Activated T-helper 2 cell treated with anti-CD3 and anti-CD28 coated beads, Interferon-gamma antibody, Interleukin-2, Interleukin-4, amounts not matched to agents 10 μg/mL and 5 μg/mL and 100 μg/mL, durations not matched to agents 14 hours and 24 hours and 36 hours (primary cell): ENCODE measurements at places on chromosomes 1 and 21. TPM values are rescaled to one million over a fixed set of nuclear protein-coding genes. Genes with fewer than 3 reads are reported as not detected.

DNA sequence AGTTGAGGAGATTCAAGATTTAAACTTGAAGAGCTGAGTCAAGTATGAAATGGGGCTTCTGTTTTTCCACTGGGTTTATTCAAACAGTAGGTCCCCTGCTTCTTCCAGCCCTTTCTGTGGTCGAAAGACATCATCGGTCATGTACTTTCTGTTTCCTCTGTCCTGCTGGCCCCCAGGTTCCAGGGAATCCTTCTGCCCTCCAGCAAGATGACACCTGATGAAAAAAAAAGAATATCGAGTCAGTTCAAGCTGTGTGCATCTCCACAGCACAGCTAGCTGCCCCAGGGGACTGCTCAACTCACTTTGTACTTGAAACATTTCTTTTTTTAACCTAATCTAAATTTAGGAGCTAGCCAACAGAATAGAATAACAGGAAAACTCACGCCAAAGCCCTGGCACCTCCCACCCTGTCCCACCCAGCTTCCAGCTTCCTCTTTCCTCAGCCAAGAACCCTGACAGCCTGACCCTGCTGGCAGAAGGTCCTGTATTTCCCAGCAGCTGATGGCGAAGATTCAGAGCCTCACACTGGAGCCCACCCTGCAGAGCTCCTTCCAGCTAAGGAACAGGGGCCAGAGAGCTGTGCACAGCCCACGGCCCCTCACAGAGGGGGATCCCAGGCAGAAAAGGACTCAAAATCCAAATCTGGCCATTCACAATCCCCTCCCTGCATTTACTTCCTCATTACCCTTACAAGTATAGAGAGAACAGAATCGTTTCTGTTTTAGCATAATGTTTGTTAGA lies 176.5 kb downstream of the PSMG1 start:
- DNase-seq: no peak

GRCh38 chr1:230146709-230147108 lies 79.7 kb downstream of the GALNT2 start:
- DNase-seq: no peak

DNA sequence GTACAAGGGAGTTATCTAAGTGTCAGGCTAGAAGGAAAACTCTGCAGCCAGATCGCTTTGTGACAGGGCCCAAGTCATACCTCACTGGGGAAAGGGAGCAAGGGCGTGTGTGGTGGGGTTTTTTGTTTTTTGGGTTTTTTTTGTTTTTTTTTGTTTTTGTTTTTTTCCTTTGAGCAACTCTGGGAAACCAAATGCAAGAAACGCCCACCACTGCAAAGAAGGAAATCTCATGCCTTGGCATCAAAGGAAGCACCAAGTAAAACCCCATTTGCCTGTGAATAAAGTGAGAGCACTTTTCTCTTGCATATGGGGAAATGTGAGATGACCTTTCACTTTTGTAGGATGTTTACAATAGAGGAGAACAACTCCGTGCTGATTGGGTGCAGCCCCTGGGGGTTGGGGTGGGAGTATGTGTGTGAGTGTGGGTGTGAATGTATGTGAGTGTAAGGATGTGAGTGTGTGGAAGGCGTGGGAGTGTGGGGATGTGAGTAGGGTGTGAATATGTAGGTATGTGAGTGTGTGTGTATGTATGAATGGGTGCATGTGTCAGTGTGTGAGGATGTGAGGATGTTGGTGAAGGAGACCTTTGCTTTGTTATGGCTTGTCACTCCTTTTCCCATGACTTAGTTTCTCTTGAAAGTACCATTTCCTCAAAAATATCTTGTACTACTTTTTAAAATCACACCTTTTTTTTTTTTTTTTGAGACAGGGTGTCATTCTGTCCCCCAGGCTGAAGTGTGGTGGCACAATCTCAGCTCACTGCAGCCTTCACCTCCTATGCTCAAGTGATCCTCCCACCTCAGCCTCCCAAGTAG lies 34.6 kb downstream of the IL12RB2 start:
- no peak for DNase-seq

DNA sequence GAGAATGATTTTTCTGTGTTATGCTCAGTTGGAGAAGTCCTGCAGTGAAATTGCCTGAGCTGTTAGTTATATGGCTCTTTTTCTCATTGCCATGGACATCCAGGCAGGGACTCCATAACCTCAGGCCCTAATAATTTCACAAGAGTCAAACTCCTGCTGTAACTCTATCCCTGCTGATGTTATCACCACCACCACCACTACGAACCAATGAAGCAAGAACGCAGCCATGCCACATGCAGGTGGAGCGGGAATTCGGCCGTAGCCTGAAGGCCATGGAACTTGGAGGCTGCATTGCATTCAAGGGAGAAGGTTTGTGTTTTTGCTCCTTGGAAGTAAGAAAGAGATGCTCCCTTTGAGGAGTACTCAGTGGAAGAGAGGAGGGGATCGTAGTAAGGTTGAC lies 16.8 kb upstream of the DLGAP3 start:
- DNase-seq: no peak

DNA sequence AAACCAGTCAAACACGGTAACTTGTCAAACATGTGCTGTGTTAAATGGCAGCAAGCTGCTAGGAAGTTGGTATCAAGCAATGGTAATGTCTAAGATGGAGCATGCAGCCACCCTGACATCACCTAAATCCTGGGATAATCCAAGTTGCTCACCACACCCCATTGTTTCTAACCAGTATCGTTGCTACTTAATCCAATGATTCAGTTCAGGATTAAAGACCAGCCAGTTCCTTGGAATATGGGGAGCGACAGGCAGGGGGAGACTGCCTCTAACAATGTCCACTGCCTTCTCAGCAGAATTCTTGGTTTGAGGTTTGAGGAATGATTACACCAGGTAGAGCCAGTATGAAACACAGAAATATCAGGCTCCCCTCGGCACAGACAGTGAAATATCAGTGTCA lies 122.1 kb upstream of the IFFO2 start:
- no peak for DNase-seq

DNA sequence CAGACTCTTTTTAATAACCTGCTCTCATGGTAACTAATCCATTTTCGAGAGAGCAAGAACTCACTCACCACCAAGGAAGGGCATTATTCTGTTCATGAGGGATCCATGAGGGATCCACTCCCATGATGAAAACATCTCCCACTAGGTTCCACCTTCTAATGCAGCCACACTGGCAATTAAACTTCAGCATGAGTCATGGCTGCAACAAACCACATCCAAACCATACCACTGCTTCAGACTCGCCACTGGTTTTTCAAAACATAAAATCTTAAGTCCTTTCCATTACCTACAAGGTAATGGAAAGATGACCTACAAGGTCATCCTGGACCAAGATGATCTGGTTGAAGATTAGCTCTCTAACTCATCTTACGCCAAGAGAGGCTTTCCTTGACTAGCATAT lies 405.1 kb downstream of the VAV3 start:
- DNase-seq: no peak

DNA sequence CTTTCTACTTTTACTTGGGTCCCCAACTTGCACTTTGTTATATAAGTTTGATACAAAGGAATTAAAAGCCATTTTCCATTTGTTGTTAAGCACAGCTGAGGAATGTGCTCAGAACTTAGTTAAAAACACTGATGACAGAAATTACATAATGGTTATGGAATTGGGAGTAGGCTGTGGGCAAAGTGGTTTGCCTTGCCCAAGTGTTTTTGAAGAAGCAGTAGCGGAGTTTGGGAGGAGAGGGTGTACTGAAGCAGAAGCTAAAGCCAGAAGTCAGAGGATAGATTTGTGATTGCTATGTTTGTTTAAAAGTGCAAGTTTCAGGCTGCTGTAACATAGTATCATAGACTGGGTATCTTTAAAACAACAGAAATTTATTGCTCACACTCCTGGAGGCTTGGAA lies 391.8 kb downstream of the DUSP10 start:
- DNase-seq: no peak

GRCh38 chr1:154325583-154326545 lies 539 bp downstream of the ATP8B2 start:
- DNase-seq: no peak

DNA sequence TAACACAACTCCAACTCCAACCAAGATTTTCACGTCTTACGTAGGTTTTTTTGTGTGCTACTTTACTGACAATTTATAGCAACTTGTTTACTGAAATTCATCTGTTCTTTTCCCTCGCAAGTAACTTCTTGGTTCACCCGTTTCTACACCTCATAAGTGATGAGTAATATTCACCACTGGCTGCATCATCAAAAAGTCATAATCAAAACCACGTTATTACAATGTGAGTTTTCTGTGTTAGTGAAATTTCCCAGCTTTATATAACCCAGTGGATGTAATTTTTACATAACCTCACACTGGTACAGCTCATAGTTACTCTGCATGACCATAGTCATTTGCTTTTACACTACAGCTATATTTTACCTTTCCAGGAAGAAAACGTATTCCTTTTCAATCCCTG lies 401.1 kb upstream of the LYPLAL1 start:
- DNase-seq: no peak

DNA sequence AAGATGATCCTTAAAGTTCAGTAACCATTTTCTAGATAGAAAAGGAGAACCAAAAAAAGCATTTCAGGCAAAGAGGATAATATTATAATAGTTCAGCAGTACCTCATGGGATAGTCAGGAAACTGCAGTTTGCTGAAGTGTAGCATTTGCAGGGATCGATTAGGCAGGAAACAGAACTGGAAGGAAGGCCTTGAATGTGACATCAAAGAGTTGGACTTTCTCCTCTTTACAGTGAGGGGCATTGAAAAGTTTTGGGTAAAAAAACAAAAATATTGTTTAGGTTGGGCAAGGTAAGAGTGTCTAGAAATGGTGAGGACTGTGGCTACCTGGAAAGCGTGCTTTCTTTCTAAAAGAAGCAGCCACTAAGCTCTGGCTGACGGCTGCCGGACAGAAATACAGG lies 8.0 kb upstream of the IRF6 start:
- no peak for DNase-seq

DNA sequence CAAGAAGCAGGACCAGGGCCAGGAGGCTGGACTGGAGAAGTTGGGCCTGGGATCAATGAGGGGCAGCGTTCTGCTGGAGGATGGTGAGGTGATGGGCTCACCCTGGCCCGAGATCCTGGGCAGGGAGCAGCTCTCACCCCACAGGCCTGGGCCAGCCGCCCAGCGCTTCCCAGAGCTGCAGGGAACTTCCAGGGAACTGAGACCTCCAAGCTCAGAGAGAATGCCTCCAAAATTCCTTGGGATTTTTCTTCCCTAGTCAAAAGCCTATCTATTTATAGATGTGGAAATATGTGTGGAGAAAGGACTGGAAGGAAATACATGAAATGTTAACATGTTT lies 121.2 kb downstream of the SPSB1 start:
- DNase-seq: no peak

- no peak for DNase-seq
Observed at GRCh38 chr1:176559878-176560277, 96.9 kb downstream of the PAPPA2 start.

GRCh38 chr1:18583326-18583941 lies 47.2 kb upstream of the PAX7 start:
- DNase-seq: no peak

DNA sequence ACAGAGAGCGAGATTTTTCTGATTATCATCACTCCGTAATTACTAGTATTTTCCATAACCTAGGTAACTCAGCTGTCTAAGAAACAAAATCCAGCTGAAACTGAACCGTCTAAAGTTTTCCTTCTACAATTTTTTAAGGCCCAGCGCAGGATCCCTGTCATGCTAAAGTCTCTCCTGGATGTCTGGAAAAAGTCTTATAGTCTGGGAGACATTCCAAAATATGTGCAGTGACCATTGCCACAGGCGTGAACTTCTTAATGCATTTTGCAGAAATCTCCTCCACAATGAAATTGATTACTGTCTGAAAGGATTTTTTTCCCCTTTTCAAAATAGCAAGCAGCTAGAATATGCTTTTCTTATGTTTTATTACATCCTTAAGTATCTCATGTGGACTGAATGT lies 209.3 kb upstream of the C1orf105 start:
- DNase-seq: no peak

GRCh38 chr1:30414851-30415165 lies 308.6 kb downstream of the MATN1 start:
- peak; percentile 1 for DNase-seq

DNA sequence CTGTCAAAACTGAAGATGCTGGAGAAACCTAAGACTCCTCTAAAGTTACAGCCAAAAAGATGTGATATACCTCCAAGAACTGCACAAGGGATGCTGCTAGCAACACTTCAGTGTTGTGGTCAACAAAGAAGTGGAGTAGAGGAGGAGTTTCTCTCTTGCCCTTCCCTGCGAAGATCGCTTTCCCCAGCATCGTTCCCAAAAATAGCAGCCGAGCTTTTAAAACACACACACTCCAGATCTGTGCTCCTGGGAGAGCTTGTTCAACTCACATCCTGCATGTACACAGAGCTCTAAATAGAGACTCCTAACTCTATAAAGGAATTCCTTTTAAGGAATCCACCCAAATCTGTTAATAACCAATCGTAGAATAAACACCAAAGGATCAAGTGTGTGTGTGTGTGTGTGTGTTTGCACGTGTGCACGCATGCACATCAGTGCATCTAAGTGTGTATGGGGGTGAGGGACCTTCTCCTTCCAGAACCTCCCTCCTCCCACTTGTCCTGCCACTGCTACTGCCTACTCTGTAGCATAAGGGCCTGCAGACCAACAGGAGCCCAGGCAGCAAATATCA lies 58.5 kb downstream of the PSMG1 start:
- no peak for DNase-seq

DNA sequence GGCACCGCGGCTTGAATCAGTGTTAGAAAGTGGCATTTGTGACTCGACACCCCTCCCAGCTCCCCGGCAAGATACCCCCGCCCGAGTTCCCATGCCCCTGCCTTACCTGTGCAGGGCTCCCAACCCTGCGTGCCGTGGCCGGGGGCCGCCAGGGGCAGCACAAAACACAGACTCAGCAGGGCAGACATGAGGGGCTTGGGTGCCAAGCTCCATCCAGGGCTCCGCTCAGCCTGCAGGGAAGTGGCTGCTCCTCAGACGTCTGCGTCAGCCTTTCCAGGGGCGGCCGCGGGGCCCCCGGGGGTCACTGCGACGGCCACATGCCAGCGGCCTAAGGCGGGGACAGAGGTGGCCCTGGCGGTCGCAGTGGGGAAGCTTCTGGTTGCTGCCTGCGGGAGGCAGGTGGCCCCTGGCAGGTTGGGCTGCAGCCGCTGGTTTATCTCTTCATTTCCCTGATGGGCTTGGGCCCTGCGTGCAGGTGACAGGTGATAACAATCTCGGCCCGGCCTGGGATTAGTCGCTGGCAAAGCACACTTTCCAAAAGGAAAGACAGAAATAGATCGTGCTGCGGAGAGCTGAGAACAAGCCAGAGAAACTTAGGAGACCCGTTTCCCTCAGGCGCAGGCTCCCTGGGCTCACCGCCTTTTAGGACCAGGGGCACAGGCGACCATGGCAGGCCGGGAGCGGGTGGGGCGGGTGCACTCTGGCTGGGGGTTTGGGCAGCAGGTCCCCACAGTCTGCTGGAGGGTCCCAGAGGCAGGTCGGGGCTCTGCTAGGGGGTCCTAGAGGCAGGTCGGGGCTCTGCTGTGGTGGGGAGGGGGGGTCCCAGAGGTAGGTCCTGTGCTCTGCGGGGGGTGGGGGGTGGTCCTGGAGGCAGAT lies at the start of gene TSPEAR:
Gene TSPEAR, minus strand, starts transcription at position 246 of the 876 bp plus-strand sequence. Its CDS starts 58 bp downstream, at position 188.
- no peak for DNase-seq

The DENND4B gene
- 124 TPM in 2 replicates for total RNA-seq

The USP33 gene
- 38.4 and 39.8 TPM in 2 replicates for total RNA-seq

The GART gene
- total RNA-seq: 197 and 199 TPM in 2 replicates

The AADACL3 gene
- total RNA-seq: not detected in 2 replicates

The ARTN gene
- 0.21 and 0.39 TPM in 2 replicates for total RNA-seq

The SPATA6 gene
- 1.2 and 1.4 TPM in 2 replicates for total RNA-seq

The LCE6A gene
- not detected in 2 replicates for total RNA-seq
